ENCODE measurements at places on chromosomes 16 and 17.

GRCh38 chr16:10625595-10626357, 45.4 kb upstream of the EMP2 start:
- DNase-seq, result no peak

GRCh38 chr17:81710514-81711308, 1.4 kb upstream of the SLC25A10 start:
- DNase-seq, result no peak

- DNase-seq, result no peak
Observed at GRCh38 chr17:27905447-27906225, 12.5 kb upstream of the LYRM9 start.

DNA sequence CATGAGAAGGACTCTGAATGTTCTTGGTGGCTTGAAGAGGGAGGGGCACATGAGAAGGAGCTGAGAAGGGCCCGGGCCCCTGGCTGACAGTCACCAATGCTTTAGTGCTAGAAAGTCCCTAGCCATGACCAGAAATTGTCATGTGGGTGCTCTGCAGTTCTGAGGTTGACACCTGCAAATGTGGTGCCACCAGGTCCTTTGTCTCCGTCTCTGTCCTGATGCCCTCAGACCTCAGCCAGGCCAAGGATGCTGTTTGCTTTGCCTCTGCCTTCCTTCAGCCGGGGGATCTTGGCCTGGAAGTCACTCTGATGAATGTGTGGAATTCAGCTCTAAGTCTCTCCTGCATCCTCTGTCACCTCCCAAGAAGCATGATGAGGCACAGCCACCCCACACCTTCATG, 63.6 kb downstream of the TNFRSF13B start:
- DNase-seq, result no peak

DNA sequence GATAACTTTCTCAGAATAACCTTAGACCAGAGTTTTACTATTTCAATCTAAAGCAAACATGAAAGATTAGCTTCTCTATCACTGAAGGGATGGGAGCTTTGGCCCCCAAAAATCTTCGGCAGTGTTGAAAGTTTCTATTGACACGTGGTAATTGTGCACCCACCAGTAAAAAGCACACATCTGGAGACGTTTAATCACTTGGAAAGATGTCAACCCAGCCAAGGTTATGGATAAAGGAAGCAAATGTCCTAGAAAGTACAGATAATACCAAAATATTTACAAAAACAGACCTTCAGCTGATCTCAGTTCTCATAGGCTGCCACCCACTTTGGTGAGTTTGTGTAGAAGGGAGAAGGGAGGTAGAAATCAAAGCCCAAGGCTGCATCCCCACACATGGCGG, 5.3 kb downstream of the MYCBPAP start:
- no peak for DNase-seq

- no peak for DNase-seq
Observed at GRCh38 chr16:65002265-65002664, 119.6 kb downstream of the CDH11 start.

DNA sequence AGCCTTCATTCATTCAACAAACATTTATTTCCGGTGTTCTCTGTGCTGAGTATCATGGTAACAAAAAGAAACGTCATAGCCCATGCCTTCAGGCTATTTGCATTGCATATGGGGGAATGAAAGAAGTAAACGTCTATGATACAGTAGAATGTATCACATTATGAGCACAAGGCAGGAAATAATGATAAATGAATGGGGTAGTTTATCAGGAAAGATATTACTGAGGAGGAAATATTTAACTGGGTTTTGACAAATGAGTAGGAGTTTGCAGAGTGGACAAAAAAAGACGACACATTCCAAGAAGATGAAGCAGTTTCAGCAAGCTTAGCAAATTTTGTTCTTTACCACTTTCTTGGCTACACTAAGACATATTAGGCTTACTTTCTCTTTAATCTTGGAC, 1.3 kb upstream of the KRTAP4-7 start:
- DNase-seq, result no peak

- no peak for DNase-seq
Observed at GRCh38 chr16:62954144-62955032, 918.1 kb upstream of the CDH8 start.

- DNase-seq, result no peak
Observed at GRCh38 chr17:73210002-73210678, 17.3 kb downstream of the COG1 start.

DNA sequence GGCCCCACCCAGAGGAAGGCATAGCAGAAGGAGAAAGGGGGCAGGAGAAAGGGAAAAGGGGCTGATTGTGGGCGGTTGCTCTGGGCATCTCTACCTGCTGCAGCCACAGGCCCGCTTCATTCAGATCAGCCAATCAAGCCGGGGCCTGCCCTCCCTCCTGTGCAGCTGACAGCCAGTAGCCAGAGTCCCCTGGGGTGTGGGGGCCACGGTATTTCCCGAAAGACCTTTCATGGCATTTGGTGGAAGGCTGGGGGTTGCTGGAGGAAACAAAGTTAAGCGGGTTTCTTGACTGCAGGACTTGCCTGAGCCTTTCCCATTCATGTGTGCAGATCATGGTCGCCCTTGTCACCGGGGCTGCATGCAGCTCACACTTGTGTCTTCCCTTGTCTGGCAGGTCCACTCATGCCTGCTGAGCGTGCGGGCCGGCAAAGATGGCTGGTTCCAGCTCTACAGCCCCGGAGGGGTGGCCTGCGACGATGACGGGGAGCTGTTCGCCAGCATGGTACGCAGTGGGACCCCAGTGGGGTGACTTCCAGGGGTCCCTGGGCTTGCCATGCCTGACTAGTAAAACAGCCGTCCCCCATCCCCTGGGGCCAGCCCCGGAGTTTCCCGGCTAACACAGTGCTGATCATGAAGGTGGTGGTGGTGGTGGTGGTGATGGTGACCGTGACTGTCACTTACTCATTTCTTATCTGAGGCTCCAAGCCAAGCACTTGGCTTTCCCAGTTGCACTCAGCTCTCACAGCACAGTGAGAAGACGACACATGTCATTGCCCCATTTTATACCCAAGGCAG, 82.7 kb upstream of the PLCG2 start:
- DNase-seq, result no peak

DNA sequence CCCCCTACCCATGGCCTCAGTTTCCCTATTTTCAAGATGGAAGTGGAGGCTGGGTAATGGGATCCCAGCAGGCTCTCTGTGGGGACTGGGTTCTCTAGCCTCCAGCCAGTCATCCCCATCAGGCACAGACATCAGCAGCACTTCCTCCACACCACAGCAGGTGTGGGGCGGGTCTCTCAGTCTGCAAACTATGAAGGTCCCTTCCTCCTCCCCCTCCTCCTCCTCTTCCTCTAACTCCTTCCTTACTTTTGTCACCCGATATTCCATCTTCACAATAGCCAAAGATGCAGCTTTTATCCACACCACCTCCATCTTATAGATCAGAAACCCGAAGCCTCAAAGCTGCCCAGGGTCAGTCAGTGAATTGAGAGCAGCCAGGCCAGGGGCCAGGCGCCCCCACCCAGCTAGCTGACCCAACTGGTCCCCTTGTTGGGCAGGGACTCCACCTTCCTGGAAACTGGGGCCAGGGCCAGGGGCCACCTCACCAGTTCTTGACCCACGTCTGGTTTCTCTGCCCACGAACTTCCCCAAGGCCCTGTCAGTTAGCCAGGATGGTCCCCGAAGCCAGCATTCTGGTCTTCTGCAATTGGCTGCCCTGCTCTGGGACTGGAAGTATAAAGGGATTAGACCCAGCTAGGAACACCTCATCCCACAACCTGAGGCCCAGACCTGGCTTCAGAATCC, 2.5 kb downstream of the FAM83G start:
- no peak for DNase-seq

DNA sequence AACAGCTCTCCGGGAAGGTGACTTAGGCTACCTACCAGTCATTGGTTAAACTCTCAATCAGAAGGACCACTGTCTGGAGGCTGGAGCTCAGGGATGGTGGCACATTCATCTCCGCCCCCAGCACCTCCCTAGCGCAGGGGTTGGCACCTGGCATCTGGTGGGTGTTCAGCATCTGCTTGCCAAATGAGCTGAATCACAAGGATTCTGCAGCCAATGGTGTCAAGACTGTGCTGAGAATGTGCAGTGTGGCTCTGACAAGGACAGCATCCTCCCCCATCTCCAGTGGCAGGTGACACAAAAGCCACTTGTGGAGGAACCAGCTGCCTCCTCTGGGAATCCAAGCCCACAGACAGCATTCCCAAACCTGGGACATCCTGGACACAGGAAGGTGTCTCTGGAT, 35.2 kb downstream of the PLXDC1 start:
- DNase-seq, result no peak

DNA sequence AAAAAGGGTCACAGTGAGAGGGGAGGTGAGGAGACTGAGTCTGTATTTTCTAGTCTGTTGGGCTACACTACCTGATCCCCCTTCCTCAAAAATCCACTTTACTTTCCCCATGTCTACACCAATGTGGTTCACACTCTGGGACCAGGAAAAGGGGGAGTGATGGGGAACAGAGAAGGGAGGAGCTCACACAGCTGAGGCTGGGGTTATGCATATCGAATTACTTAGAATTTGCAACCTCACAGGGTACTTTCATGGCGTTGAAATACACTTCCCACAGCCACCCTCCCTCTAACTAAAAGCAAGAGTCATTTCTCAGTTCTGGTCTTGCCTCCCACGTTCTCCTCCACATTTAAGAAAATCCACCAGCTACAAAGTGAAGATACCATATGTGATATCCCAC, 14.1 kb downstream of the MAPT start:
- no peak for DNase-seq

- no peak for DNase-seq
Observed at GRCh38 chr16:86874141-86874540, 295.8 kb downstream of the FOXL1 start.

All from coronary artery (tissue), 2 donors.